ENCODE measurements at places on chromosomes 5 and 9.

DNA sequence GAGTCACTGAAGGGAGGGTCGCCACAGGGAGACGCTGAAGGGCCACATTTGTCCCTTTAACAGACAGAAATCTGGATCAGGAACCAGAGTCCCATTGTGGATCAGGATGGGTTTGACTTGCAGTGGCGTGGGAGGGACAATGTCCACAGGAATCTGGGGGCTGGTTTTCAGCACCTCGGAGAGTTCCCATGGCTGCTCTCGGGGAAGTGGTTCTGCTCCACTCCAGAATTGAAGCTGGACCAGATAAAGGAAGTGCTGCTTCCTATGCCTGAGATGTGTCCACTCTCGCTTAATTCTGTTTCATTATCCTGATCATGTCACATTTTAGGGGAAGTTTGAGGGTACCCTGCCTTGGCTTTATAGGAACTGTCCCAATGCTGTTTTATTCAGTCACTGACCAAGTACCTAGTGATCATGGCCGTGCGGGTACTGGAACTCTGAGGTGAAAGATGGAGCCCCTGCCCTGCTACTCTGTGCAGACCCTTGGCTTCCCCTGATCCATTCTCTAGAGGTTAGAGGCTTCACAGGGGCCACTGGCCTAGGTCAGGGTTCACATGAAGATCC lies 28.7 kb downstream of the ENHO start:
- DNase-seq, result no peak
- H3K4me3 ChIP-seq, result no peak overlapping the region
- no peak overlapping the region for H3K27ac ChIP-seq
- H3K27me3 ChIP-seq, result no peaks in the 10 kb centered on the region
- no peaks in the 10 kb centered on the region for H3K4me1 ChIP-seq

DNA sequence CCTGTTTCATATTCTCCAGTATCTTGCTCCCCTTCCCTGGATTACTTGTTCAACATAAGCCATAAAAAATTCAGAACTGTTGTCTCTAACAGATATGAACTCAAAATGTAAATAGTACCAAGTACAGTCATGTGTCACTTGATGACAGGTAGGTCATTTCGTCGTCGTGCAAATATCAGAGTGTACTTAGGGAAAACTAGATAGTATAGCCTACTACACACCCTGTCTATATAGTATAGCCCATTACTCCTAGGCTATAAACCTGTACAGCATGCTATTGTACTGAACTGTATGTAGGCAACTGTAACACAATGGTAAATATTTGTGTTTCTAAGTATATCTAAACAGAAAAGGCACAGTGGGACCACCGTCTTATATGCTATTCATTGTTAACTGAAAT lies 39.1 kb downstream of the SMIM15 start:
- DNase-seq, result no peak
- no peaks in the 10 kb centered on the region for H3K36me3 ChIP-seq
- H3K27me3 ChIP-seq, result no peaks in the 10 kb centered on the region
- H3K4me3 ChIP-seq, result no peak overlapping the region

- H3K4me1 ChIP-seq, result peaks cover 4% of the 10 kb centered on the region
- no peaks in the 10 kb centered on the region for H3K36me3 ChIP-seq
- H3K4me3 ChIP-seq, result no peak overlapping the region
- H3K27me3 ChIP-seq, result no peaks in the 10 kb centered on the region
- no peak for DNase-seq
Observed at GRCh38 chr9:108780942-108781734, 74.6 kb downstream of the ACTL7B start.

- H3K4me3 ChIP-seq, result no peak overlapping the region
- H3K27ac ChIP-seq, result no peak overlapping the region
- no peaks in the 10 kb centered on the region for H3K4me1 ChIP-seq
- H3K27me3 ChIP-seq, result no peaks in the 10 kb centered on the region
- no peaks in the 10 kb centered on the region for H3K36me3 ChIP-seq
- DNase-seq, result no peak
Observed at GRCh38 chr9:81492710-81493447, 196.5 kb downstream of the TLE1 start.

DNA sequence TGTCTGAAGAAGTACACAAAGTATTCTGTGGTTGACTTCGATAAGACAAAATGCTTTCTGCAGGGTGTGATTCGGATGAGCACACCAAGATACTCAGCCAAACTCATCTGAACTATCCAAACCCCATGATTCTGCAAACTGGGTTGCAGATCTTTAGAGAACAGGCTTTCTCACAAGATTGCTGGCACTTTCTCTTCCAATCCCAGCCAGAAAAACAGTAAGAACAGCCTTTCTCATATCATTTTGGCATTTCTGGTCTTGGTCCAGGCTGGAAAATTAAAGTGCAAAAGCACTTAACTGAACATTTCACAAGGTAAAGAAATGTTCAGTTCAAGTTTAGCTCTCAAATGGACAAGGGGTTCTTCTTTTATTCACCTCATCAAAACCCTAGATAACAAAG lies 269.1 kb downstream of the NR2F1-AS1 start:
- no peak for DNase-seq
- no peaks in the 10 kb centered on the region for H3K27me3 ChIP-seq
- no peak overlapping the region for H3K27ac ChIP-seq
- H3K36me3 ChIP-seq, result no peaks in the 10 kb centered on the region
- no peak overlapping the region for H3K4me3 ChIP-seq
- no peaks in the 10 kb centered on the region for H3K4me1 ChIP-seq

DNA sequence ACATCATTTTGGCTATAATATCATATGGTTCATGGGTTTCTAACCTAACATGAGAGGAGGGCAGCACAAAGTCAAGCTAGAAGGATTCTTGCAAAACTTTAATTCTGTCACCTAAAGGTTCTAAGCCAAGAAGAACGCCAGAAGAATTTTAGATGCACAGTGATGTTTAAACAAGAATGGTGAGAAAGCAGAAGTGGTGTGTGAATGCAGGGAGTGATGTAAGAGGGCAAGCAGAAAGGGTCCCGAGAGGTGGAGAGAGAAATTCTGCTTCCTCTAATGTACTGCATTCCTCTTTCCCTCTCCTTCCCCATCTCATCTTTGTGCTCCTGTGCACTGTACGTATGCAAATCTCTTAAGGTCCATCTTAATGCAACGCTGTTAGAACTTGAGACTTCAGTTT lies 2.1 kb upstream of the TRMO start:
- no peak for DNase-seq
- H3K36me3 ChIP-seq, result no peaks in the 10 kb centered on the region
- H3K27ac ChIP-seq, result no peak overlapping the region
- no peak overlapping the region for H3K4me3 ChIP-seq
- H3K27me3 ChIP-seq, result no peaks in the 10 kb centered on the region

DNA sequence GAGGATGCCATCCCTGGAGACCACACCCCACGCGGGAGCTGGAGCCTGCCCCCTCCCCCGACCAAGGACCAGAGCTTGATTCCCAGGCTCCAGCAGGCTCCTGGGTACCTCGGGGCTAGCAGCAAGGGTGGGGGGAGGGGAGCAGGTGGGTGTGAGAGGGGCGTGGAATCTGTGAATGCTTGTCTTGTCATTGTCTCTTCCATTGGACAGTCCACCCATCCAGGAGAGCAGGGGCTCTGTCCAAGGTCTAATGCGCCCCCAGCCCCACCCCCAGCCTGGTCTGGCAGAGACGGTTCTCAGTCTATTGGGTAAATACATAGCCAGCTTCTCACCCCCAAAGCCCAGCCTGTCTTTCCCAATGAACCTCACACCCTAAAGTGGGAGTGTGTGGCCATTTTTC lies 22.8 kb downstream of the URM1 start:
- peaks cover 75% of the 10 kb centered on the region for H3K27me3 ChIP-seq
- no peak overlapping the region for H3K27ac ChIP-seq
- peaks cover 18% of the 10 kb centered on the region for H3K4me1 ChIP-seq
- no peak for DNase-seq
- no peak overlapping the region for H3K4me3 ChIP-seq
- no peaks in the 10 kb centered on the region for H3K36me3 ChIP-seq

DNA sequence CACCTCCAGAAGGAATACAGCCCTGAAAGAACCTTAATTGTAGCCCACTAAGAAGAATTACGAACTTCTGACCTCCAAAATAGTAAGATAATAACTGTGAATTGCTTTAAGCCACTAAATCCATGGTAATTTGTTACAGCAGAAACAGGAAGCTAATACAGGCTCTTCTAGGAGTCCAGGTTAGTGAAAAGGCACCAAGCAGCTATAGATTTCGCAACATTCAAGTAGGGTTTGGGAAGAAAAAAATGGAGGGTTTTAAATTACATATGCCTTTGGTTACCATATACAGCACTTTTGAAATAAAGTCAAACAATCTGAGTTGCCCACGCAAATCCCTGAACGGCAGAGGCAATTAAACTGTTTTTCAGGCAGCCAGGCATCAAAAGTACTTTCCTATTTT lies 1.7 kb upstream of the ACTL7A start:
- H3K4me3 ChIP-seq, result no peak overlapping the region
- no peak overlapping the region for H3K27ac ChIP-seq
- H3K4me1 ChIP-seq, result no peaks in the 10 kb centered on the region
- H3K36me3 ChIP-seq, result no peaks in the 10 kb centered on the region

- no peaks in the 10 kb centered on the region for H3K4me1 ChIP-seq
- H3K27ac ChIP-seq, result no peak overlapping the region
- DNase-seq, result no peak
- H3K4me3 ChIP-seq, result no peak overlapping the region
- H3K27me3 ChIP-seq, result no peaks in the 10 kb centered on the region
Observed at GRCh38 chr9:80649496-80649895, 1039.9 kb downstream of the TLE1 start.

GRCh38 chr9:114516913-114517312 lies 11.6 kb upstream of the WHRN start:
- no peaks in the 10 kb centered on the region for H3K36me3 ChIP-seq
- H3K27ac ChIP-seq, result no peak overlapping the region
- no peak overlapping the region for H3K4me3 ChIP-seq
- DNase-seq, result no peak
- H3K27me3 ChIP-seq, result peaks cover 2% of the 10 kb centered on the region

- H3K4me3 ChIP-seq, result no peak overlapping the region
- H3K4me1 ChIP-seq, result no peaks in the 10 kb centered on the region
- H3K27ac ChIP-seq, result no peak overlapping the region
- no peaks in the 10 kb centered on the region for H3K27me3 ChIP-seq
- peaks cover 39% of the 10 kb centered on the region for H3K36me3 ChIP-seq
Observed at GRCh38 chr9:134052491-134052890, 15.3 kb downstream of the BRD3 start.

- no peak within 1 kb of the TSS for H3K27ac ChIP-seq
- H3K4me3 ChIP-seq, result peak within 1 kb of the TSS; percentile 72
- peaks cover 3% of the 10 kb centered on the region for H3K4me1 ChIP-seq
- no peaks in the 10 kb centered on the region for H3K36me3 ChIP-seq
- peaks cover 3% of the 10 kb centered on the region for H3K27me3 ChIP-seq
Observed at GRCh38 chr9:93183663-93184431, at the start of gene WNK2. Gene WNK2, plus strand, starts transcription at chr9:93184139. Its CDS starts 791 bp downstream, at chr9:93184930.

DNA sequence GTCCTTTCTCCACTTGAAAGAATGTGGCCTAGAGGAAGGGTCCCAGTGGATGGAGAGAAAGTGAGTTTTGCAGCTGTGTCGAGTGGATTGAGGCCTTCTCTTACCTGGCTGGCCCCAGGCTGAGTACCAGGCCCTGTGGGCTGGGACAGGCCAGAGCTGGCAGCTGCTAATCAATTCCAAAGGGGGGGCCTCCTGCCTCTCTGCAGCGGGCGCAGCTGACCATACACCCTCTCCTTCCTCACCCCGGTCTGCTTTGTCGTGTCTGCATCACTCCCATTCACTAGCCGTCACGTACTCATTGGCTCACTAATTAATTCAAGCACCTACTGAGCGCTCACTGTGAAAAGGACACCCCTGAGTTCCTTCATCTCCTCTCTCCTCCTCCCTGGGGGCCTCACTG lies 58.4 kb upstream of the PITX1 start:
- H3K4me3 ChIP-seq, result no peak overlapping the region
- H3K27me3 ChIP-seq, result 0 out of 2 replicates have a peak, but pooled peaks cover 1% of the 10 kb centered on the region
- H3K36me3 ChIP-seq, result no peaks in the 10 kb centered on the region
- peaks cover 1% of the 10 kb centered on the region for H3K4me1 ChIP-seq

- H3K4me3 ChIP-seq, result no peak overlapping the region
- DNase-seq, result no peak
- no peak overlapping the region for H3K27ac ChIP-seq
- no peaks in the 10 kb centered on the region for H3K4me1 ChIP-seq
Observed at GRCh38 chr5:172144291-172144815, 43.7 kb downstream of the STK10 start.

- no peaks in the 10 kb centered on the region for H3K27me3 ChIP-seq
- H3K36me3 ChIP-seq, result no peaks in the 10 kb centered on the region
- H3K4me3 ChIP-seq, result no peak overlapping the region
- H3K27ac ChIP-seq, result no peak overlapping the region
- no peaks in the 10 kb centered on the region for H3K4me1 ChIP-seq
Observed at GRCh38 chr5:106397700-106398099, 1273.0 kb downstream of the EFNA5 start.

DNA sequence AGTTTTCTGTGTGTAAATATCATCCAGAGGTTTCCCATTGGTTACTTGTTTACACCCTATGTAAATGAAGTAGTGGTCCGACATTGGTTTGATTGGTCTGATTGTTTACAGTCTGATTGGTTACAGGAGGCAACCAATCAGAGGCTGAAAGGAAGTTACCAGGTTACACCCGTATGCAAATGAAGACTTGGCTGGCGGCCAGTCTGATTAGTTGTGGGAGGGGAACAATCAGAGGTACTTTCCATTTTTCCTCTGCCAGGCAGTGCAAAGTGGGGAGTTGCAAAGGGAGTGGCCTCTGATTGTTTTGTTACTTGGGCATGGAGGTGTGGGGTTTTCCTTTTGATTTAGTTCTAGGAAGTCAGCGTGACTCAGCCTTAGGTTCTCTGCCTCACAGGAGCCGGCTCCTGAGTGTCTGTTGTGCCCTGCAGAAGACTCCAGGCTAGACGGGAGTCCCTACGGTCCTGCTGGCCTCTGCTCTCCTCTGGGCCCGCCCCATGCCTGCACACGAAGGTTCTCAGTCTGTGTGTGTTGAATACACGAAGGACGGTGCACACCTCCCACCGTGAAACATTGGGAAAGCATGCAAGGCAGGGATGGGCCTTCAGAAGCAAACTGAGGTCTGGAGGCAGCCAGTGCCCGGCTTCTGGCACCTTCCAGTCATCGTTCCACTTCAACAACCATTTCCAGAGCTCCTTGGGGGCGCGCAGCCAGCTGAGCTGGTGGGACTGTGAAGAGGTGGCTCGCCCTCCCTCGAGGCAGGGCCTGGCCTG lies 42.9 kb downstream of the OLFM1 start:
- no peaks in the 10 kb centered on the region for H3K27me3 ChIP-seq
- H3K4me3 ChIP-seq, result no peak overlapping the region
- H3K36me3 ChIP-seq, result no peaks in the 10 kb centered on the region
- H3K27ac ChIP-seq, result no peak overlapping the region

GRCh38 chr9:131270171-131271015 lies 5.9 kb downstream of the FAM78A start:
- no peak for DNase-seq
- no peaks in the 10 kb centered on the region for H3K36me3 ChIP-seq
- H3K27ac ChIP-seq, result no peak overlapping the region
- H3K27me3 ChIP-seq, result no peaks in the 10 kb centered on the region
- no peak overlapping the region for H3K4me3 ChIP-seq

GRCh38 chr9:124676159-124676551 lies 95.0 kb downstream of the NR6A1 start:
- no peak overlapping the region for H3K4me3 ChIP-seq
- H3K27me3 ChIP-seq, result no peaks in the 10 kb centered on the region
- DNase-seq, result no peak
- H3K27ac ChIP-seq, result no peak overlapping the region
- H3K36me3 ChIP-seq, result no peaks in the 10 kb centered on the region
- H3K4me1 ChIP-seq, result no peaks in the 10 kb centered on the region

GRCh38 chr5:132592521-132592920 lies 35.7 kb downstream of the RAD50 start:
- H3K4me1 ChIP-seq, result no peaks in the 10 kb centered on the region
- H3K27ac ChIP-seq, result no peak overlapping the region
- H3K4me3 ChIP-seq, result no peak overlapping the region
- no peaks in the 10 kb centered on the region for H3K36me3 ChIP-seq
- no peaks in the 10 kb centered on the region for H3K27me3 ChIP-seq
- no peak for DNase-seq

GRCh38 chr5:115435065-115435777 lies 109.4 kb downstream of the FEM1C start:
- no peak overlapping the region for H3K27ac ChIP-seq
- no peaks in the 10 kb centered on the region for H3K36me3 ChIP-seq
- H3K4me1 ChIP-seq, result no peaks in the 10 kb centered on the region
- no peak overlapping the region for H3K4me3 ChIP-seq
- DNase-seq, result no peak
